ENCODE measurements at places on chromosomes 11 and 22.

- DNase-seq, result peak; percentile 30
Measured at GRCh38 chr11:13229136-13229535, 48.5 kb upstream of the BMAL1 start.

GRCh38 chr11:64837887-64838351 is 6.5 kb downstream of the CDC42BPG start:
- DNase-seq, result no peak

DNA sequence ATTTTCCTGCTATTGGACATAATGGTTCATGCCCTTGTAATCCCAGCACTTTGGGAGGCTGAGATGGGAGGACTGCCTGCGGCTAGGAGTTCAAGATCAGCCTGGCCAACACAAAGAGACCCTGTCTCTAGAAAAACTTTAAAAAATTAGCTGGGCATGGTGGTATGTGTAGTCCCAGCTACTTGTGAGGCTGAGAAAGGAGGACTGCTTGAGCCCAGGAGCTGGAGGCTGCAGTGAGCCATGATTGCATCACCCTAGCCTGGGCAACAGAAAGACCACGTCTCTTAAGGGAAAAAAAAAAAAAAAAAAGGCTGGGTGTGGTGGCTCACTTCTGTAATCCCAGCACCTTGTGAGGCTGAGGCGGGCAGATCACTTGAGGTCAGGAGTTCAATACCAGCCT is 94.0 kb downstream of the APOL5 start:
- no peak for DNase-seq

GRCh38 chr22:44567846-44568493 is 69.9 kb upstream of the RTL6 start:
- peak; percentile 45 for DNase-seq

DNA sequence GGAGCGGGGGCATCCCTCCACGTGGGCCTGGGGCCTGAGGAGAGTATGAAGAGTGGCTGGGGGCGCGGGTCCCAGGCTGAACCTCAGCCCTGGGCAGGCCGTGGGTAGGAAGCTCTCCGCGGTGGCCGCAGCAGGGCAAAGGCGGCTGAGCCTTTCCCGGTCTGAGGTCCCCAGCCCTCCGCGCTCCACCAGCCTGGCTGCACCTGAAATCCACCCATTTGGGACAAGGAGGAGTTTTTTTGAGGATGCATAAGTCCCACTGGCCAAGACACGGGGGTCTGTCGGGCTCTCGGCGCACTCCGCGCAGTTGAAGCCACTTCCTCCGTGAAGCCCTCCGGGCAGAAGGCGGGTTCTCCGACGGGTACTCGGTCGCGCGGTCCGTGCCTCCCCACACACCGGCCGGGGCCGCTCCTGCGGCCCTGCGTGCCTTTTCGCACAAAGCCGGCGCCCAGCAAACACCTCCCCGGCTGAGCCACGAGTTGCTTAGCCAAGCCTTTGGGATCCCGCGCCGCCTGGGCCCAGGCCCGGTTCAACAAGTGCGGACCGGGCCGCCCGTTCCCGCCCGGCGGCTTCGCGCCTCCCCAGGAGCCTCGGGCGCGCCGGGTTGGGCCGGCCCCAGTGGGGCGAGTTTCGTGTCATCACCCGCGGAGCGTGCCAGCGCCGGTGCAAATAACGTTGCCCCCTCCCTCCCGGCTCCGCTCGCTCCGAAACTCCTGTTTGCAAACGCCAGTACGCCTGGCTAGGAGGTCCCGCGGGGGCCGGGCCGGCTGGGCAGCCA is 666 bp upstream of the OVOL1 start:
- no peak for DNase-seq

DNA sequence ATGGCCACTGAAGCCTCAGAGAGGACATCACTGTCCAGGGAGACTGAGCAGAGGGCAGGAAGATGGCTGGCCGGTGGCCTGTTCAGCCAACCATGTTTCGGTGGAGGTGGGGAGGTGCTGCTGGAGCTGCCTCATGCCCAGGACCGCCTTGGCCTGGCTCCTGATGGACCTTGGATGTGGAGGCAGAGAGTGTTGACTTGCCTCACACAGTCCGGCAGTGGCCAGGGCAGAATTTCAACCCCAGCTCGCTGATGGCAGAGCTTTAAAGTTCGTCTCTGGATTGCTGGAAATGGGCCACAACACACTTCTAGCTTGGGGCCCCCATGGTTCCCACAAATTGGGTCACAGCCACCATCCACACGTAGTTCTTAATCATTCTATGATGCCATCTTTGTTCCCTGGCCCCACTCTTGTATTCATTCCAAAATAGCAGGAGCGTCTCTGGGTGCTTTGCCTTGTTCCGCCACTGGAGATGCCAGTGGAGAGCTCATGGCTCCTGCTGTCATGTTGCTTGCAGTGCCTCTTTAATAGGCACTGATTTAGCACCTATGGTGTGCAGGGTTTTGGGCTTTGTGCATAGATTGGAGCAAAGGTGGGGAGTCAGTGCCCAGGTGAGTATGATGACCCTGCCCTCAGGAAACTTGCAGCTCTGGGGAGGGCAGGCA is 5.6 kb downstream of the MAPK8IP1 start:
- DNase-seq, result no peak

DNA sequence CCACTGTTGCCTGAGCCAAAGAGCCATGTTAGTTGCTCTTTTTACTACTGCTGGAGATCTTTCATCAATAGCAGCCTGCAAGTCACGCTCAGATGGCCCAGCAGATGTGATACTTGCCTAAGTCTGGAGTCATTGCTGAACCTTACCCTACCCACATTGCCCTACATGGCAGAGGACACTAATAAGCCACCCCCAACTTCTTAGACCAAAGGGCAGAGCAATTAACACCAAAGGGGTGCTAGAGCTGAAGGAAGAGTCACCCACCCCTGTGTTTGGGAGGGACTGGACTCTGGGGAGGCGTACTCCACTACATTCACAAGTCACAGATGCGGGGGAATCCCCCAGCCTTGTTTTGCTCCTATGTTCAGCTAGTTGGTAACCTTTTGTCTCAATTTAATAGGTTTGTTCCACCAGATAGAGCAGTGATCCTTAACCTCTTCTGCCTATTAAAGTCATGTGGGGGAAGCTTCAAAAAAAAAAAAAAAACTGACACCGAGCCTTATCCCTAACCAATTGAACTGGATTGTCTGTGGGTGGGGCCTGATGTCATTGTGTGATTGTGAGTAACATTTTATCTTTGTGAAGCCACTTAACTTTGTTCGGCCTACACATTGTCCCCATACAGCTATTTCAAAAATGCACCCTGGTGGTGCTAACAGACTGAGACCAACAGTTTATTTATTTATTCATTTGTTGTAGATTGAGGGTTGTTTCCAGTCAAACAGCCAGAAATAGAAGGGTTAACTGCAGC is 13.1 kb downstream of the ADM start:
- no peak for DNase-seq

- DNase-seq, result no peak
Measured at GRCh38 chr22:39311592-39312400, 7.6 kb downstream of the RPL3 start.

- DNase-seq, result peak; percentile 13
Measured at GRCh38 chr11:130023204-130023603, 20.6 kb upstream of the PRDM10 start.

GRCh38 chr11:118672846-118673245 is 6.6 kb downstream of the TREH start:
- no peak for DNase-seq

DNA sequence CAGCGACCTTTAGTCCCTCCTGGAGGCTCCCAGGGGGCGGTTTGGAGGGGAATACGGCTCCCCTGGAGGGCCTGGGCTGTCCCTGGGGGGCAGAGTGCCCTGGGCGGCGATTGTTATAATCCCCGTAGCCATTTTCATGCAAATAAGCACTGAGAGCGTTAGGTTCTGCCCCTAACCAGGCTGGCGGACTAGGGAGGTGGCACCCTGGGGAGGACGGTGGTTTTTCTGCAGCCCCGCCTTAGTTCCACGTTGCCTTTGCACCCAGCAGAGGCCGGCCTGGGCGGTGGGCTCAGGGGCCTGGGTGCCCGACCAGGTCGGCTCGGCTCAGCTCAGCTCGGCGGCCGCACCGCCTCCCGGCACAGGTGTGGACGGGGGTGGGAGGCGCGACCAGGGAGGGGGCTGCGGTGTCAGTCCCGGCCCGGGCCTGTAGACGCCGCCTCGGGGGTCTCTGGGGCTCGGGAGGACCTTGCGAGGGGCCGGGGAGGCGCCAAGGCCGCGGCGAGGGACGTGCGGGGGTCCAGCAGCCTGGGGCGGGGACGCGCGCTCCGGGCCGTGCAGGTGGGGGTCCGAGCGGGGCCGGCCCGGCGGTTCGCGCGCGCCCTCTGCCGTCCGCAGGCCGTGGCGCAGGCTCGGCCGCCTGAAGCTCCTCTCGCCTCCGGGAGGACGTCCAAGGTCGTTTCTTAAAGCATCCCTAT is 2.3 kb upstream of the DUSP8 start:
- DNase-seq, result peak; percentile 80

GRCh38 chr11:66543263-66544107 is 2.4 kb downstream of the ZDHHC24 start:
- DNase-seq, result peak; percentile 70

- DNase-seq, result no peak
Measured at GRCh38 chr11:103344886-103345285, 235.7 kb downstream of the DYNC2H1 start.

- DNase-seq, result no peak
Measured at GRCh38 chr11:134142536-134142935, 73.7 kb downstream of the JAM3 start.

GRCh38 chr22:38073150-38074130 is 10.5 kb downstream of the SLC16A8 start:
- DNase-seq, result no peak

GRCh38 chr11:46249103-46249937 is 28.1 kb upstream of the CREB3L1 start:
- no peak for DNase-seq

- DNase-seq, result no peak
Measured at GRCh38 chr11:47272706-47273105, 2.8 kb downstream of the MADD start.

DNA sequence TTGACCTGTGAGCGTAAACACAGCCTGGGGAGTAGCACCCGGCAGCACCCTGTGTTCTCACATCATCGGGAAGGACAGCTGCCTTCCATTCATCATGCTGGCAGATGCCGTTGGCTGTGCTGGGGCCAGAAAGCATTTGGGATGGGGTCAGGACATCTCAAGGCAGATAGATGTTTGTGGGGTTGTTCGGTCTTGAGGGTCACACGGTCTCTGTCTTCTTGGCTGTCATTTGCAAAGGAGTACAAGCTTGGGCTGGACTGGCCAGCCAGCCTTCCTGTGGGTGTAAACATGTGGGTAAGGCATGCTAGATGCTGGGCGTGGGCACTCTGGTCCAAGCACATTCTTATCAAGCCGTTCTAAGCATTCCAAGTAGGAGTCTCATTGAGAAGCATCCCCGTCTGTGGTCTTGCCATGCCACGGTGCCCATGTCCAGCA is 81.4 kb downstream of the TBC1D22A start:
- DNase-seq, result no peak

GRCh38 chr22:36687516-36687915 is 16.0 kb downstream of the CACNG2 start:
- DNase-seq, result no peak

DNA sequence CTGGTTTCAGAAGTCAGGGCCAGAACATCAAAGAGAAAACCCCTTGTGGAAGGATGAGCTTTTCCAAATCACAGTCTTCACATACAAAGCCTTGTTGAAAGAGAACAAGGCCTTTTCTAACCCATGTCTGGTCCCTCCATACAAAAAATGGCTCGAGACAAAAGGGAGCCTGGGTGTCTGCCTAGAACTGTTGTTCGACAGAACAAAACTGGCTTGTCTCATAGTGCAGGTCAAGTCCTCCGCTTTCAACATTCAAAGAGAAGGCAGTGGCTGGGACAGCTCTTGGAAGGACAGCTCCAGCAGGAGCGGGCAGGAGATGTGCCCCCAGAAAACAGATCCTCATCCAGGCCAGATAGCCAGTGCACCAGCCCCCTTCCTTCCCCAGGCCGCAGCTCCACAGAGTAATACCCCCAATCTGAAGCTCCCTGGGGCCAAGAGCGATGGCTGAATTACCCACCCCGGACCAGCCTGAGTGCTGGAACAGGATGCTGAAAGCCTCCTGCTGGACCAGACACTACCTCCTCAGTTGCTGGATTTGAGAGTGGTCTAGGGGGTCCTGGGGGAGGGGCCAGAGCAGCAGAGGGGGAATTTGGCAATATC is 27.6 kb downstream of the USH1C start:
- DNase-seq, result no peak

- peak; percentile 61 for DNase-seq
Measured at GRCh38 chr22:50269970-50270665, at the start of gene MAPK11. Gene MAPK11, minus strand, starts transcription at chr22:50270380. Its CDS starts 88 bp downstream, at chr22:50270292.

- peak; percentile 70 for DNase-seq
Measured at GRCh38 chr22:37544955-37545702, 15.2 kb upstream of the CDC42EP1 start.

GRCh38 chr11:117921456-117921855 is 7.7 kb downstream of the TMPRSS13 start:
- DNase-seq, result no peak

- no peak for DNase-seq
Measured at GRCh38 chr22:46024136-46024840, 47.3 kb upstream of the WNT7B start.

- DNase-seq, result no peak
Measured at GRCh38 chr11:100972046-100972445, 157.6 kb downstream of the PGR start.

- DNase-seq, result no peak
Measured at GRCh38 chr11:47377571-47378009, 757 bp downstream of the SPI1 start.

- DNase-seq, result no peak
Measured at GRCh38 chr11:119999220-119999619, 138.7 kb downstream of the TRIM29 start.

DNA sequence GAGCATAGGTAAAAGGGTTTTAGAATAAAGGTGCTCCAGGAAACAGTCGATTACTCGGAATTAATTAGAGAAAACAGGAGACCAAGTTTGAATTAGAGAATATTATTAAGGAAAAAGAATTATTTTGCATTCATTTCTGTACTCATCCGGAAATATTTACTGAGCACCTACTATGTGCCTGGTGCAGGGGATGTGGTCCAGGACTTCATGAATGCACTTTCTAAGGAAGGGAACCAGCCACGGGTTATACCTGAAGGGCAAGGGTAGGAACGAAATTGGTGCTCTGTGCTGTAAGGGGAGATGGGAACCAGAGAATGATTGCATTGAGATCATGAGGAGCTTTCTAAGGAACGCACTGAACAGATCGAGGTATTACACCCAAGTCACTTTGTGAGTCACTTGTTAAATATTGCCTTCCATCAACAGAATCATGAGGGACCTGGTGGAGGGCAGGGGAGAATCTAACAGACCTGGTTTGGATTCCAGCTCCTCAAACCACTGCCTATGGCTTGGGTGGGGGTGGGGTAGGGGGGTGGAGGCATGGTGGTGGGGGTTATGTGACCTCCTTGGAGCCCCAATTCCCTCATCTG is 40.9 kb downstream of the C11orf96 start:
- DNase-seq, result no peak

GRCh38 chr11:47352556-47352955 is at the start of gene MYBPC3:
Gene MYBPC3, minus strand, starts transcription at chr11:47352702. Its CDS starts 55 bp downstream, at chr11:47352647.
- no peak for DNase-seq
